Daoy (cell line): ENCODE measurements at places on chromosomes 1 and 21. TPM values are rescaled to one million over a fixed set of nuclear protein-coding genes. Genes with fewer than 3 reads are reported as not detected.

GRCh38 chr1:155485945-155486344 is 76.7 kb downstream of the ASH1L start:
- DNase-seq = no peak

CNR2 gene
- not detected in 2 replicates for total RNA-seq

SERINC2 gene
- total RNA-seq = 3.2 and 4.1 TPM in 2 replicates

DNA sequence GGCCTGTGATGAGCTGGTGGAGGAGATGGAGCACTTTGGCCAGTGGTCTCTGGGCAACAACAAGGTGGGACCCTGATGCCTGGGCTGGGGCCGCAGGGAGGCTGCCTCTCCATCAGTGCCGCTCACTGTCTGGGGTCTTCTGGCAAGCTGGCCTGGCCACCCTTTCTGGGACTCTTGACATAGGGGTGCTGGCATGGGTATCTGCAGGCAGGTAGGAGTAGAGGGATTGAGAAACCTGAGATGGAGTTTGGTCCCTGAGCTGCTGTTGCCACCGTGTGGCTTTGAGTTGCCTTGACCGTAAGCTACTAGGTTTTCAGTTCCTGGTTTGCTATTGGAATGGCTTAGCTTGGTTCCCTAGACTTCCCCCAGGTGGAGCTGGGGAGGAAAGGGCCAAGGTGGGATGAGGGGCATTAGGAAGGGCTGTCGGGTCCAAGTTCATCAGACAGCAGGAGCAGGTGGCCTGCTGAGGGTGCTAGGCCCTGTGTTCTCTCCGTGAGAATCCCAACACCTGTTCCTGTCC is 13.2 kb upstream of the MFN2 start:
- DNase-seq = peak; percentile 62

DNA sequence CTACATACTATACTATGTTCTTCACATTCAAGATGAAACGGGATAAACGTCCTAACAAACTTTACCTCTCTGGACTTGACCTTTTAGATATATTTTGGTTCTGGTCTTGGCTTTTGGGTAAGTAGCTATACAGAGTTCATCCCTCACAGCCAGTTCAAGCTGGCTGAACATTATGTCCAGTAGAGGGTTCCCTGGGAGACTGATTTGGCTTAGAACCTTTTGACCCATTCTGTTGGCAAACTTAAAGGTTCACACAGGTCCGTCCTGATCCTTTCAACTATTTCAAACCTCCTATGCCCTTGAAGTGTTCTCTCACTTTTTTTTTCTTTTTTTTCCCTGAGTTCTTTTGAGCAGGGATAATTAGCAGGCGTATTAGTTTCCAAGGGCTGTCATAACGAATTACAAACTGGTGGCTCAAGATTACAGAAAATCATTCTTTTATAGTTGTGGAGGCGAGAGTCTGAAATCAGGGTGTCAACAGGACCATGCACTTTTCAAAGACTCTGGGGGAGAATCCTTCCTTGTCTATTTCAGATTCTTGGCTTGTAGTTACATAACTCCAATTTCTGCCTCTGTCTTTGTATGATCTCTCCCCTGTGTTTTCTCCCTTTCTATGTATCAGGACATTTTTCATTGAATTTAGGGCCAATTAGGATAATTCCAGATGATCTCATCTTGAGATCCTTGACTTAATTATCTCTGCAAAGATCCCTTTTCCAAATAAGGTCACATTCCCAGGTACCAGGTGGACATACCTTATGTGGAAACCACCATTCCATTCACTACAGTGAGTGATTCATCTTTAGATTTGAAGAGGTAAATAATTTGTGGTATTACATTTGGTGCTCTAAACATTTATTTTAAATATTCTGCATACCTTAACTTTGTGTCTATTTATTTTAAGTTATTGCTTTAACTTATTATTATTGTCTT is 257.4 kb upstream of the USP25 start:
- no peak for DNase-seq
